ENCODE measurements at places on chromosomes 6 and 20.

DNA sequence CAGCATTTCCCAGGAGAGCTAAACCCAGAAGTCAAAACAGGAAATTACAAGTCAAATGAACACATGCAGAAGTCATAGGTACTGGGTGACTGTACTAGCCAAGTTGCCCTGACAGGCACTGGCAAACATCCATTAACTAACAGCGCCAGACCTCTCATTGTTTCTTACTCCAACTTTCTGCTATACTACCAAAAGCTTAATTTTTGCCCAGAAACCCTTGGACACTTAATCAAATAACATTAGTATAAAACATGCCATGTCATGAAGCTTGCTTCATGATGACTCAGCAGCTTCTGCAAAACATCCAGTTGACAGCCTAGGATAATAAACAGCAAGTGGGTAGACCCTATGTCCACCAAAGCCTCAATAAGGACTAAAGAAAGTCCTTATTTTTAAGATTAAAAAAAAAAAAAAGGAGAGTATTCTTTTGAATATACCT, 3.5 kb downstream of the NUP153 start:
- DNase-seq: no peak

GRCh38 chr6:33863723-33864440, 60.1 kb upstream of the MLN start:
- DNase-seq: no peak

- no peak for DNase-seq
Observed at GRCh38 chr6:16729183-16729691, 32.0 kb downstream of the ATXN1 start.

- DNase-seq: no peak
Observed at GRCh38 chr6:163260911-163261310, 153.6 kb upstream of the QKI start.

- DNase-seq: no peak
Observed at GRCh38 chr20:22339091-22339881, 245.1 kb downstream of the FOXA2 start.

- DNase-seq: no peak
Observed at GRCh38 chr20:37602634-37603033, 75.0 kb upstream of the BLCAP start.

DNA sequence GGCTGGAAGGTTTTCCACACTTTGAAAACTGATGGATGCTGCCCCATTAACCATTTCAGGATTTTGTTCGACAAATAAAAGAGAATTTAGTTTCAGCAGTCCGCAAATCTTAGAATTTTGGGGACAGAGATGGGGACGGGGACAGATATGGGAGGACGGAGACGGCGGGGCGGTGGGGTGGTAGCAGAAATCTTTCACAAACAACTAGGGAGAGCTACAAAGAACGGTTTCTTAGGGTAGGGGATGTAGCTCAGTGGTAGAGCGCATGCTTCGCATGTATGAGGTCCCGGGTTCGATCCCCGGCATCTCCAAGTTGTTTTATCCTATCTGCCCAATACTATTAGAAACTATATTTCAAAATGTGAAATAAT, 15.1 kb downstream of the HMGN4 start:
- DNase-seq: peak; percentile 76

DNA sequence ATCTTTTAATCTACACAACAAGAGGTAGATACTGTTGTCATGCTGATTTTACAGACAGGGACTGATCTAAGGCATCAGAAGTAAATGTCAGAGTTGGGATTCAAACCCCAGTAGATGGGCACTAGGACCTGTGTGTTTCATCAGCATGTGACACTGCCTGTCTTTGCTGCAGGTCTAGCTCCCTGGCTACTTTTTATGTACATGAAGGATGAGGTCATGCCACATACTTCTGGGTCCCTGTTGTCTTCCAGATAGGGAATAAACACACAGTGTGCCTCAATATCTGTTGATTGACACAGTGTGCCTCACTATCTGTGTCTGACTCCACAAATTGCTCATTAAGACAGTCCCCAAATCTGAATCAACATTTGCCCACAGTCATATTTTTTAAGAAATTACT, 106.9 kb downstream of the TFAP2B start:
- peak; percentile 57 for DNase-seq

GRCh38 chr6:34003962-34004361, 141.9 kb downstream of the GRM4 start:
- DNase-seq: no peak

- DNase-seq: no peak
Observed at GRCh38 chr6:11152581-11152980, 41.1 kb upstream of the ERVFRD-1 start.
